Tibial nerve (tissue), 4 donors: ENCODE measurements at places on chromosomes 4 and X.

GRCh38 chr4:140157341-140157740, 3.4 kb upstream of the MAML3 start:
- no peak overlapping the region for H3K27ac ChIP-seq
- DNase-seq = no peak
- H3K4me1 ChIP-seq = peaks cover 16% of the 10 kb centered on the region
- H3K36me3 ChIP-seq = no peaks in the 10 kb centered on the region
- H3K27me3 ChIP-seq = no peaks in the 10 kb centered on the region

GRCh38 chr4:17112292-17112659, 213.8 kb upstream of the LDB2 start:
- H3K36me3 ChIP-seq = no peaks in the 10 kb centered on the region
- H3K4me3 ChIP-seq = no peak overlapping the region
- no peak overlapping the region for H3K27ac ChIP-seq

DNA sequence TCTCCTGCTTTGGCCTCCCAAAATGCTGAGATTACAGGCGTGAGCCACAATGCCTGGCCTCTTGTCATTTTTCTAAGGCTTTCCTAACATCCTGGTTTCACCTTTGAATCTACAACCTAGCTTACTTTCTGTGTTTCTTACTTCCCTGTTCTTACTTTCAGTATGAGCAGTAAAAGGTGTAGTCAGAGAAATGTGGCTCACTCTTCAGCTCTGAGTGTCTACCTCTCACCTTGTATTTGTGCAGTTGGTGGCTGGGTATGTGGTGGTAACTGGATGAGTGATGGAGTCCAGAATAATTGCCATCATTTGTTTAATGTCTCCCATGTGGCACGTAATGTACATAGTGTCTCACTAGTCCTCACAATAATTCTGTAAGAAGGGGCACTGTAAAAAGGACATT, 19.1 kb upstream of the CXCL11 start:
- no peaks in the 10 kb centered on the region for H3K36me3 ChIP-seq
- no peaks in the 10 kb centered on the region for H3K27me3 ChIP-seq
- H3K4me1 ChIP-seq = peaks cover 11% of the 10 kb centered on the region
- H3K27ac ChIP-seq = peak overlapping the region; percentile 85
- no peak for DNase-seq
- H3K4me3 ChIP-seq = no peak overlapping the region

- H3K27ac ChIP-seq = no peak overlapping the region
- no peak for DNase-seq
- no peaks in the 10 kb centered on the region for H3K36me3 ChIP-seq
- H3K4me3 ChIP-seq = no peak overlapping the region
- no peaks in the 10 kb centered on the region for H3K27me3 ChIP-seq
These were observed 2.9 kb downstream of the GRIA2 start for GRCh38 chr4:157223456-157223855.

GRCh38 chr4:16150716-16151115, 66.9 kb upstream of the PROM1 start:
- H3K27me3 ChIP-seq = no peaks in the 10 kb centered on the region
- H3K27ac ChIP-seq = no peak overlapping the region
- DNase-seq = no peak
- no peaks in the 10 kb centered on the region for H3K36me3 ChIP-seq
- H3K4me1 ChIP-seq = peaks cover 2% of the 10 kb centered on the region

GRCh38 chr4:48345542-48345941, 4.2 kb downstream of the SLAIN2 start:
- no peak overlapping the region for H3K4me3 ChIP-seq
- no peak overlapping the region for H3K27ac ChIP-seq
- no peak for DNase-seq
- H3K36me3 ChIP-seq = no peaks in the 10 kb centered on the region

- H3K27me3 ChIP-seq = no peaks in the 10 kb centered on the region
- H3K36me3 ChIP-seq = no peaks in the 10 kb centered on the region
- no peaks in the 10 kb centered on the region for H3K4me1 ChIP-seq
These were observed 485.1 kb downstream of the TRIML1 start for GRCh38 chr4:188624370-188624769.

DNA sequence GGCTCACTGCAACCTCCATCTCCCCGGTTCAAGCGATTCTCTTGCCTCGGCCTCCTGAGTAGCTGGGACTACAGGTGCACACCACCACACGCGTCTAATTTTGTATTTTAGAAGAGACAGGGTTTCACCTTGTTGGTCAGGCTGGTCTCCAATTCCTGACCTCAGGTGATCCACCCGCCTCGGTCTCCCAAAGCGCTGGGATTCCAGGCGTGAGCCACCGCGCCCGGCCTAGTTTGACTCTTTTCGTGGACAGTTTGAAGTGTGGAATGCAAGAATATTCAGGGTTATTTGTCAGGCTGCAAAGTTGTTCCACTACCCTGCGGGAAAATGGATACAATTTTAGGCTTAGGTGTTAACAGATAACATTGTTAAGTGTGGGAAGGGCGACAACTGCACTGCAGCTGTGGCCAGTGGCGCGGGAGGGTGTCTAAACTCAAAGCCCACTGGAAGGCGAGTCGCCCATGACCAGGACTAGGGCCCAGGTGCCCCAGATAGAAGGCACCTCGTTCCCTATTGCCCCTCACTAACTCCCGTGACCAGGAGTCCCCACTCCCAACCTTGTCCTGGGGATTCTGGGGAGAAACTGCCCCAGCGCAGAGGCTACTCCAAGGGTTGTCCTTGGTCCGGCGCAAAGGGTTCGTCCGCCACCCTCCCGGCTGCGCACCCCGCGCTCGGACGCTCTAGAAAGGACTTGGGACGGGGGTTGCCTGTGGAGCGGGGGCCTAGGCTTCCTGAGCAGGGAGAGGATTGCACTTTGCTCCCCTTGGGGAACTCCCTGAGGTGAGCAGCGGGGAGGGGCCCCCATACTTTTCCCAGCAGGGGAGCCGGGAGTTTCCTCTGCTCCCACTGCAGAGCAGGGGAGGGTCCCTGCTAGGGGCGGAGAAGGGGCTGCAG, 1.1 kb upstream of the CD99 start:
- H3K27me3 ChIP-seq = no peaks in the 10 kb centered on the region
- DNase-seq = no peak
- H3K4me3 ChIP-seq = peak overlapping the region; percentile 74
- peaks cover 34% of the 10 kb centered on the region for H3K4me1 ChIP-seq

DNA sequence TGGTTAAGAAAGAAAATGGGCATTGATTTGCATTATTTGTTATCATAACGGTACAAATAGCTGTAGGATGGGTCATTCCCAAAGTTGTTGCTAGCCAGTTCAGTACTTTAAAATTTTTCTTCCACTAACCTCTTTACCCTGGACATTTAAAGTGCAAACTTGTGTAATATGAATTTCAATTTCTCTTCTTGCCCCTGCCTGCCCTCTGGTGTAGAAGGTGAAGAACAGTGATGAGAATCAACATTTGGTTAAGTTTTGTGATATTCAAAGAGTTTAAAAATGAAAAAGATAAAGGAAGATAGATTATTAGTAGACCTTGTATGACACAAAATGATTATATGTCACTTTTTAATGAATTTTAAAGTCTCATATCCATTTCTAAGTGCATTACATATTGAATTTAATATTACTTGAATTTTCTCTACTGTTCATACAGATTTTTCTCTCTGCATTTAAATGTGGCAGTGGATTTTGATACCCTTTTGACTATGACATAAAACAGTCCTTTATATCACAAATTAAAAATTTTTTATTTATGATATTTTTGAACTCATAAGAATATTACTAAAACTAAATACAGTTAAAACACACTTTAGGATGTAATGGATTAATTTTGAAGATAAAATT, 337.7 kb downstream of the BMPR1B start:
- no peaks in the 10 kb centered on the region for H3K27me3 ChIP-seq
- no peak overlapping the region for H3K4me3 ChIP-seq
- H3K4me1 ChIP-seq = peaks cover 6% of the 10 kb centered on the region
- H3K36me3 ChIP-seq = no peaks in the 10 kb centered on the region

GRCh38 chr4:80074069-80074468, 1.0 kb upstream of the ANTXR2 start:
- no peak overlapping the region for H3K4me3 ChIP-seq
- peaks cover 14% of the 10 kb centered on the region for H3K4me1 ChIP-seq
- H3K27ac ChIP-seq = no peak overlapping the region
- DNase-seq = no peak
- H3K36me3 ChIP-seq = peaks cover 3% of the 10 kb centered on the region
- H3K27me3 ChIP-seq = no peaks in the 10 kb centered on the region

GRCh38 chr4:43411226-43411625, 518.7 kb downstream of the GRXCR1 start:
- H3K27ac ChIP-seq = no peak overlapping the region
- no peak overlapping the region for H3K4me3 ChIP-seq
- DNase-seq = no peak
- H3K27me3 ChIP-seq = no peaks in the 10 kb centered on the region

GRCh38 chrX:9578083-9578779, 113.4 kb downstream of the TBL1X start:
- no peaks in the 10 kb centered on the region for H3K27me3 ChIP-seq
- no peak overlapping the region for H3K27ac ChIP-seq
- no peaks in the 10 kb centered on the region for H3K36me3 ChIP-seq
- no peaks in the 10 kb centered on the region for H3K4me1 ChIP-seq

- H3K4me1 ChIP-seq = no peaks in the 10 kb centered on the region
- no peak for DNase-seq
- H3K27ac ChIP-seq = no peak overlapping the region
- H3K4me3 ChIP-seq = no peak overlapping the region
These were observed 111.9 kb upstream of the KIT start for GRCh38 chr4:54545663-54546424.

GRCh38 chrX:25600776-25601175, 537.4 kb upstream of the MAGEB18 start:
- no peaks in the 10 kb centered on the region for H3K27me3 ChIP-seq
- H3K27ac ChIP-seq = no peak overlapping the region
- no peak overlapping the region for H3K4me3 ChIP-seq
- DNase-seq = peak; percentile 4

GRCh38 chrX:154918060-154918483, 31.9 kb downstream of the F8A1 start:
- no peak overlapping the region for H3K27ac ChIP-seq
- no peaks in the 10 kb centered on the region for H3K27me3 ChIP-seq
- peak; percentile 14 for DNase-seq
- no peaks in the 10 kb centered on the region for H3K36me3 ChIP-seq
- no peaks in the 10 kb centered on the region for H3K4me1 ChIP-seq

GRCh38 chr4:38138363-38138762, 178.2 kb downstream of the PTTG2 start:
- H3K36me3 ChIP-seq = no peaks in the 10 kb centered on the region
- H3K27ac ChIP-seq = no peak overlapping the region
- H3K4me1 ChIP-seq = peaks cover 7% of the 10 kb centered on the region
- H3K27me3 ChIP-seq = no peaks in the 10 kb centered on the region

- no peaks in the 10 kb centered on the region for H3K4me1 ChIP-seq
- no peak overlapping the region for H3K4me3 ChIP-seq
- no peak for DNase-seq
- no peak overlapping the region for H3K27ac ChIP-seq
- H3K36me3 ChIP-seq = no peaks in the 10 kb centered on the region
- no peaks in the 10 kb centered on the region for H3K27me3 ChIP-seq
These were observed 43.0 kb downstream of the TFDP3 start for GRCh38 chrX:133175162-133175561.

DNA sequence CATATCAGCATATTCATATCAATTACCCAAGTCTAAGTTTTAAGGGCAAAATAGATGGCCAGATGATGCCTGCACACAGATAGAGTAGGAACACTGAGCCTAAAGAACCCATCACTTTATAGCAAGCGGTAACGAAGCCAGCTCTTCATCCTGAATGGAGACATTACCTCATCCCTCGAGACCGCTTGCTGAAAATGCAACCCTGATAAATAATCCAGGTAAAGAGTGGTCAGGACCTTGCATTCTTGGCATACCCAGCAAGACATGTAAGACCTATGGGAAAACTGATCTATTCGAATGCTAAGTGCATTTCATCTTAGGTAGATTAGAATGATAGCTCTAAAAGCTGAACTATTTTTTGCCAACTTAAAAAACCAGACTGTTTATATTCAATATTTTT, 25.3 kb downstream of the DCHS2 start:
- H3K4me1 ChIP-seq = no peaks in the 10 kb centered on the region
- no peak overlapping the region for H3K4me3 ChIP-seq
- no peaks in the 10 kb centered on the region for H3K36me3 ChIP-seq
- no peak overlapping the region for H3K27ac ChIP-seq
- no peaks in the 10 kb centered on the region for H3K27me3 ChIP-seq

GRCh38 chr4:150033901-150034300, 44.3 kb upstream of the DCLK2 start:
- H3K4me1 ChIP-seq = no peaks in the 10 kb centered on the region
- no peak for DNase-seq
- H3K27me3 ChIP-seq = no peaks in the 10 kb centered on the region
- H3K36me3 ChIP-seq = no peaks in the 10 kb centered on the region

- no peak overlapping the region for H3K4me3 ChIP-seq
These were observed 10.8 kb downstream of the FTHL17 start for GRCh38 chrX:31061091-31061490.

DNA sequence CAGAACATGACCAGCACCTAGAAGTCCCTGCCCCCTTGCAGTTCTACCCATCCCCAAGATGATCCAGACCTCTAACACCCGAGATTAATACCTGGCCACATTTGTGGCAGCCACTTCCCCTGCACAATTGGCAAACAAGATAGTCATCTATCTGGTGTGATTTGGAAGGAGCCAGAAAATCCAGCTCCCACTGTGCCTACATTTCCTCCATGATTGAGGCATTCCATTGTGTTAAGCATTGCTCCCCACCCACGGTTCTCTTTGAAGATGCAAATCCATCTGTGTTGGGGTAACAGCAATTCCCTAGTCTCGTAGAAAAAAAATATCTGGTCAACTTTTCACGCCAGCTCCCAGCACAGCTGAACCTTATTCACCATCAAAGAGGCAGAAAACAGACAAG, 405.0 kb downstream of the BCOR start:
- H3K27ac ChIP-seq = no peak overlapping the region
- H3K4me3 ChIP-seq = no peak overlapping the region
- no peaks in the 10 kb centered on the region for H3K36me3 ChIP-seq
- H3K4me1 ChIP-seq = peaks cover 20% of the 10 kb centered on the region
- H3K27me3 ChIP-seq = peaks cover 6% of the 10 kb centered on the region

DNA sequence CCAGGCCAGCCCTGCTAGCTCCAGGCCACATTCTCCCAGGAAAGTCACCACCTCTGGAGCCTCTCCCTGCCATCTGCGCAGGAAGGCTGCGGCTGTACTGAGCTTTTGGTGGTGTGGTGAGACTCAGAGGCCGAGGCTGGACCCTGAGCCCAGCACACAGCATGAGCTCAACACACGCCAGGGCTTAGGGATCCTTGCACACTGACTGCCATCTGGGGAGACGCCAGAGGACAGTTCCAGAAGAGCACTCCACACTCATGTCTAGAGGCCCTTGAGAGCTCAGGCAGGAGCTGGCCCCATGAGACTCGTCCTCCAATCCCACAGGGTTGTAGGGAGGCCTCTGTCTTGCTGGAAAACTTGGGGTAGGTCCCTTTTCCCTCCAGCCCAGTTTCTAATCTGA, 40.6 kb downstream of the ABLIM2 start:
- peaks cover 4% of the 10 kb centered on the region for H3K4me1 ChIP-seq
- H3K27ac ChIP-seq = no peak overlapping the region
- no peak for DNase-seq

DNA sequence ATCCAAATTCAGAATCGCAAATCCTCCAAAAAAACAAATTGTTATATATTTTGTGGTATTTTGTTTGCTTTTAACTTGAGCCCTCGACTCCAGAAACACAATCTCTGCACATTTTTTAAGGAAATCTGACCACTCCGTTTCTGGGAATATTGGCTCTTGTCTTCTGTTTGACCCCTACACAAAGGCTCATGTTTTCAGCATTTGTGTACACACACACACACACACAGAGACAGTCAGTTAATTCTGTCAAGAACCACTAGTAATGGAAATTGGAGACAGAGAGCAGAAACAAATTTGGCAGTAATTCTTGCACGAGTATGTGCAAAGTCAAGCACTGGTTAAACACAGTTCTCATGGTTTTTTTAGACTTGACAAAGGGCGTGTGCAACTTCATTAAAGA, 115.4 kb downstream of the AFAP1 start:
- no peak for DNase-seq
- H3K27ac ChIP-seq = peak overlapping the region; percentile 68
- no peaks in the 10 kb centered on the region for H3K27me3 ChIP-seq
- H3K36me3 ChIP-seq = no peaks in the 10 kb centered on the region
- H3K4me1 ChIP-seq = peaks cover 74% of the 10 kb centered on the region
